ENCODE measurements at places on chromosomes 12 and 14.

- no peak for DNase-seq
Observed at GRCh38 chr12:47396902-47397663, 308.7 kb downstream of the RPAP3 start.

GRCh38 chr12:89181271-89181920 is 170.9 kb downstream of the DUSP6 start:
- DNase-seq: no peak

- DNase-seq: peak; percentile 22
Observed at GRCh38 chr14:89399594-89400068, 17.4 kb downstream of the FOXN3 start.

- DNase-seq: peak; percentile 29
Observed at GRCh38 chr14:101889898-101890297, 74.5 kb upstream of the DYNC1H1 start.

DNA sequence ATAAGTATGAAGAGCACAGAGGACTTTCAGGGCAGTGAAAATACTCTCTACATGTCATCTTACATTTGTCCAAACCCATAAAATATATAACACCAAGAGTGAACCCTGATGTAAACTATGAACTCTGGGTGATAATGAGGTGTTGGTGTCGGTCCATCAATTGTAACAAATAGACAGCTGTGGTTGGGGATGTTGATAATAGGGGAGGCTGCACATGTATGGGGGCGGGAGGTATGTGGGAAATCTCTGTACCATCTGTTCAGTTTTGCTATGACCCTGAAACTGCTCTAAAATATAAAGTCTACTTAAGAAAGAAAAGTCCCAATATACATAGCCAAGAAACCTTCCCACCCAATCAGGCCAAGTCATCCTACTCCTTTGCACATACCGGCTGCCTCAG is 88.5 kb downstream of the GPR135 start:
- DNase-seq: no peak

GRCh38 chr12:115949675-115950074 is 327.8 kb downstream of the MED13L start:
- DNase-seq: no peak

GRCh38 chr14:79395061-79395460 is 816.2 kb downstream of the DIO2 start:
- no peak for DNase-seq

Data from hematopoietic multipotent progenitor cell treated with erythropoietin and hydrocortisone succinate and interleukin-3 and kit ligand, for 8 days (in vitro differentiated cells).